ENCODE measurements at places on chromosomes 12 and 14.

GRCh38 chr14:25010471-25010870 is 39.5 kb downstream of the STXBP6 start:
- DNase-seq = no peak

DNA sequence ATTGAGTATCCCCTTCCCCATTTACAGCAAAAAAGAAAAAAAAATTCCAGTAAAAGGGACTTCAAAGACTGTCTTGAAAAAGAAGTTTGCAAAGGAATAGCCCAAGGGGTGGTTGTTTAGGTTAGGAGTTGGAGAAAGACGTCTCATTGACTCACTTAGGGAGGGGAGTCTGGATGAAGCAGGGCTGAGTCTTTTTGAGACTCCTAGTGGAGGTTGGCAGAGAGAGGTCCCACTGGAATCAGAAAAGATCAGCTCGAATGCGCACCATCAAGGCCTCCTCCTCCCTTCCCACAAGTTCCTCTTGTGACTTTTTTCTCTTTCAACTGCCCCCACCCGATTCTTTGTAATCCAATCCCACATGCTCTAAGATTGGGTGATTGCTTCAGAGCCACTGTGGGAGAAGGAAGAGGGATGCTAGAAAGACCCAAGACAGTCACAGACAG is 1.9 kb downstream of the ARHGEF40 start:
- no peak for DNase-seq

GRCh38 chr12:131803961-131804521 is 24.2 kb upstream of the MMP17 start:
- DNase-seq = no peak

GRCh38 chr12:116443821-116444589 is 115.2 kb upstream of the MAP1LC3B2 start:
- peak; percentile 40 for DNase-seq

DNA sequence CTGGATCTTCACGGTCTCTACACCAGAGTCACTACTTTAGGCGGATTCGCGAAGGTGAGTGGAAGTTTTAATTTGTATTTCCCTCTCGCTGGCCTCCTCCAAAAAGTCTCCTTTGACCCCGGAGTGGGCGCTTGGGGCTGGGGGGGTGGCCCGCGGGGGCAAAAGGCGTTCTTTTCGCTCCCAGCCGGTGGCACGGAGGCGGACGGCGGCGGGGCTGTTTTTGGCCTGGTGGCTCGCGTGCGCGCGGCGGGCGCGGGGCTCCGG is 510 bp downstream of the ARID2 start:
- no peak for DNase-seq

- DNase-seq = no peak
Measured at GRCh38 chr12:109679501-109680263, 33.9 kb upstream of the FAM222A start.
